ENCODE measurements at places on chromosomes 4 and X.

DNA sequence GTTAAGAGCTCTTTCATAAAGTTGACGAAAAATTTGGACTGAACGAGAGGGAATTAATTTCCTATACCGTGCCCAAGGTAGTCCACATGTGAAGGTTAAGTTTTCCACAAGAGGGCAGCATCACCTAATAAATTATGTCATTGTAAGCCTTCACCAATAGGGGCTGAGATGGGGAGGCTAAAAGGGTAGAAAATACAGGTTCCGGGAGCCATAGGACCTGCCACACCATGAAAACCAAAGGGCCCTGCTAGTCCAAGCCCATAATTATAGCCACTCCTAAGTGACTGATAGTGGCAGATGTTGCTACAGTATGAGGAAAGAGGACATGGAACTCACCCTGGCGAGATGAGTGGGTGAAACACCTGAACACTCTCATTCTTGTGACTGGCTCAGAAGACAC, 122.2 kb downstream of the SHROOM4 start:
- DNase-seq: peak; percentile 22

DNA sequence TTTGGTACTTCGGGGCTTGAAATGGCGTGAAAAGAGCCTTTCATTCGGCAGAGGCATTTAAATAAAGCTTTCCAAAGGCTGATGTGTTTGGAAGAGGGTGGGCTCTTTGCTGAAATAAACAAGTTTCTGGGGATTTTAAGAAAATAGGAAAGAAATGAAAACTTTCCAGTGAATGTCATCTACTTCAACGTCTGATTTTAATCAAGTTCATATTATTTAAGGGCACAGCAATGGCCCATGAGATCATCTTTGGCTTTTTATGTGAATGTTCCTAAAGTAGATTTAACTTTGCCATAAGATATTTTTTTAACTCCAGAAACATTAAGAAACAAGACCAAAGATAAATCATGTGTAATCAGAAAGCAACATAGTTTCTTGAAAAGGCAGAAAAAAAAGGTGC, 69.8 kb upstream of the TTC29 start:
- DNase-seq: no peak

DNA sequence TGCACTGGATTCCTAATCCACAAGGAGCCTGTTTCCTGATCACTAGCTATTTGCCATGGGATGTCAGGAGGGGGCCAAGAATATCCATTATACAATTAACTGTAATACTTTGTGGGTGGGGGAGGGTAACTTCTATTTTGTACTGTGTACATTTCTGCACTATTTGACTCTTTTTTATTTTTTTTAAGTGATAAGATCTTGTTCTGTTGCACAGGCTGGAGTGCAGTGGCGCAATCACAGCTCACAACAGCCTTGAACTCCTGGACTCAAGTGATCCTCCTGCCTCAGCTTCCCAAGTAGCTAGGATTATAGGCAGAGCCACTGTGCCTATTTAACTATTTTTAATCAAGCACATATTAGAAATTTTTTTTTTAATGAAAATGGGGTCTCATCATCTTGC, 134.1 kb downstream of the ELOVL6 start:
- DNase-seq: no peak

GRCh38 chrX:40883021-40883619, 147.8 kb upstream of the MED14 start:
- DNase-seq: no peak

- no peak for DNase-seq
Observed at GRCh38 chr4:54517781-54518444, 139.8 kb upstream of the KIT start.

DNA sequence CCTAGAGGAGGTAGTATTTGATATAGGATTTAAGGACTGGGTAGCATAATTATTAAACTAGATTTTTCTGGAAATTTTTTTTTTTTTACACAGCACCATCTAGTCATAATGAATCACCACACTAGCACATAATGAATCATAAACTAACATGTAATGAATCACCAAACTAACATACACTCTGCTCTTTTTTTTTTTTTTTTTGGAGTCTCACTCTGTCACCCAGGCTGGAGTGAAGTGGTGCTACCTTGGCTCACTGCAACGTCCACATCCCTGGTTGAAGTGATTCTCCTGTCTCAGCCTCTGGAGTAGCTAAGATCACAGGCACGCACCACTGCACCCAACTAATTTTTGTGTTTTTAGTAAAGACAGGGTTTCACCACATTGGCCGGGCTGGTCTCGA, 92.5 kb downstream of the FAM13A start:
- DNase-seq: no peak

GRCh38 chrX:102985192-102985591, 48.1 kb downstream of the RAB40AL start:
- no peak for DNase-seq

GRCh38 chr4:156388826-156389225, 435.2 kb upstream of the CTSO start:
- DNase-seq: no peak

- no peak for DNase-seq
Observed at GRCh38 chr4:16292585-16292984, 66.3 kb upstream of the TAPT1 start.

- DNase-seq: no peak
Observed at GRCh38 chr4:6565691-6566390, 9.1 kb upstream of the MAN2B2 start.

DNA sequence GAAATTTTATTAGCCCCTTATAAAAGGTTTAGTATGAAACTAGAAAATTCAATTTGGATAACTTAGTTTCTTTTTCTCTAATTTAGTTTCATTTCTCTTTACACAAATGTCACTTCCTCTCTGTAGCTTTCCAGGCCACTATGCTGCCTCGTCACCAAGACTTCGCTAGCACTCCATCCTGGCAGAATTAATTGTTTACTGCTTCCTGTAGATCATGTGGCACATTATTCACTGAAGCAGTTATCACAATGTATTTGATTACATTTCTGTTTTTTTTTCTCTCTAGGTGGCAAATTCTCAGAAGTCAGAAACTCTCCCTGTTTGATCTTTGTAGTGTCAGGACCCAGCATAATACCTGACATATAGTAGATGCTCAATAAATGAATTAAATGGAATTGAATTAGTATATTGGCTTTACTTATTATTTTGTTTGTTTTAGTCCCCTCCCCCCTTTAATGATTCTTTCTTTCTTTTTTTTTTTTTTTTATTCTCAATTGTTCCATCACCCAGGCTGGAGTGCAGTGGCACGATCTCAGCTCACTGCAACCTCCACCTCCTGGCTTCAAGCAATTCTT, 9.3 kb upstream of the SAT1 start:
- peak; percentile 76 for DNase-seq

GRCh38 chrX:72621625-72622485, 49.2 kb upstream of the HDAC8 start:
- DNase-seq: no peak

DNA sequence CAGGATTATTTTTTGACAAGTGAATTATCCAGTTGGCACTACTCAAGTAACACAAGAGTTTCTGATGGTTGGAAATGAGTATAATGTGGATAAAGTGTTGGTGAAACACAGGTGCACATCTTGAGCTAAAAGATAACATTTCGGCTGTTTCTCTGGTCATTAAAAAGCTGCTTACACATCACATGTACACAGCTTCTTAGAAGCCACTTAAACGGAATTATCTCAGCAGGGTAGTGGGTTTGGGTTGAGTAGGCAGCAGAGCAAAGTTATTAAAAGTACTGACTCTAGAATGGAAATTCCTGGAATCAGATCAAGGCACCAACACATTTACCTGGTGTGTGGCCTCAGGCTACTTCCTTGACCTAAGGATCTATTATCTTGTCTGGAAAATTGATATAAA, 55.4 kb upstream of the RASSF6 start:
- DNase-seq: no peak

DNA sequence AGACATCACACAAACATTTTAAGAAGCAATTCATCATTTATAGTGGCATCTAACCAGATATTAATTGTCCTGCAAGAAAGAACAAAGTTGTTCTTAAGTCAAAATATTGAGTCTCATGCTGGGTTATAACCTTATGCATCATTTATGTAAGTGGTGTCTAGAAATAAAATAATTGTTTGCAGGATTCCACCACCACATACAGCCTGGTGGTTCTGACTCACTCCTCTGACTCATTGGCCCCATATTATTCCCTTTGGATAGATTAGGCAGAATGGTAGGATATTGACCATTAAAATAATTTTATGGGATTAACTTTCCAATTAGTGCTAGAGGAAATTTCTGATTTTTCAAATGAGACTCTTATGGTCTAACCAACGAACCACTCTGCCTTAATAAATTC, 384.5 kb downstream of the GRXCR1 start:
- DNase-seq: no peak

DNA sequence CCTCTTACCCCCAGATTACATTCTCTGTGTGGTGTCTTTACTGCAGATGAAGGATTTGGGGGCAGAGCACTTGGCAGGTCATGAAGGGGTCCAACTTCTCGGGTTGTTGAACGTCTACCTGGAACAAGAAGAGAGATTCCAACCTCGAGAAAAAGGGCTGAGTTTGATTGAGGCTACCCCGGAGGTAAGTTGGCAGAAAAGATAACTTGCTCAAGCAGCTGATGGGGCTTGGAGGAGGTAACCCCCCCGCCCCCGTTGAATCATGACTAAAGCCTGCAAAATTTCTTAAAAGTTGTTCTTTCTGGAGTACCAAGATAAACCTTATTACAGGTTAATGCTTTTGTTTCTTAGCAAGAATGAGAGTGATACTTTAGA, 1.5 kb downstream of the CCNG2 start:
- DNase-seq: peak; percentile 31

DNA sequence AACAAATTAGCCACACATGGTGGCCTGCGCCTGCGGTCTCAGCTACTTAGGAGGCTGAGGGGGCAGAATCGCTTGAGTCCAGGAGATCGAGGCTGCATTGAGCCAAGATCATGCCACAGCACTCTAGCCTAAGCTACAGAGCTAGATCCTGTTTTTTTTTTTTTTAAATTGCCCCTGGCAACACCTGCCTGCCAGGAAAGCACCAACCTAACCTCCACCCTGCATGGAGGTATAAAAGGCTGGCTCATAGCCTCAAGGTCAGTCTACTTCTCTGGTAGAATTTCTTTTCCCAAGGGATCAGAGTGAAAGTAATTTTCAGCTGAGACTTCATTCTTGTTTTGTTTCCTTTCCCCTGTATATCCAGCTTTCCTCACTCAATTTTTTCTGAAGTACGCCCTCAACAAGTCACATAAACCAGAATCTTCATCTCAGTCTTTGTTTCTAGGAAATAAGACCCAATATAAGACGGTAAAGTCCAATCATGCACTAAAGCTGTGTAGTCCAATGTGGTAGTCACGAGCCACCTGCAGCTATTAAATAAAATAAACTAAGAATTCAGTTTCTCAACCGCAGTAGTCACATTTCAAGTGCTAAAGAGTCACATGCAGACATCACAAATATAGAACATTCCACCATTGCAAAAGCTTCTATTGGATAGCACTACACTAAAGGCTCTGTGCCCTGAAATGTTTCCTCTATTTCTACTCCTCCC, 113.3 kb downstream of the HPGD start:
- DNase-seq: no peak

GRCh38 chr4:573122-573892, 2.8 kb downstream of the TMEM271 start:
- DNase-seq: no peak

GRCh38 chr4:149794352-149794751, 21.3 kb downstream of the IQCM start:
- DNase-seq: no peak

GRCh38 chr4:115334736-115335411, 221.5 kb upstream of the NDST4 start:
- DNase-seq: no peak

DNA sequence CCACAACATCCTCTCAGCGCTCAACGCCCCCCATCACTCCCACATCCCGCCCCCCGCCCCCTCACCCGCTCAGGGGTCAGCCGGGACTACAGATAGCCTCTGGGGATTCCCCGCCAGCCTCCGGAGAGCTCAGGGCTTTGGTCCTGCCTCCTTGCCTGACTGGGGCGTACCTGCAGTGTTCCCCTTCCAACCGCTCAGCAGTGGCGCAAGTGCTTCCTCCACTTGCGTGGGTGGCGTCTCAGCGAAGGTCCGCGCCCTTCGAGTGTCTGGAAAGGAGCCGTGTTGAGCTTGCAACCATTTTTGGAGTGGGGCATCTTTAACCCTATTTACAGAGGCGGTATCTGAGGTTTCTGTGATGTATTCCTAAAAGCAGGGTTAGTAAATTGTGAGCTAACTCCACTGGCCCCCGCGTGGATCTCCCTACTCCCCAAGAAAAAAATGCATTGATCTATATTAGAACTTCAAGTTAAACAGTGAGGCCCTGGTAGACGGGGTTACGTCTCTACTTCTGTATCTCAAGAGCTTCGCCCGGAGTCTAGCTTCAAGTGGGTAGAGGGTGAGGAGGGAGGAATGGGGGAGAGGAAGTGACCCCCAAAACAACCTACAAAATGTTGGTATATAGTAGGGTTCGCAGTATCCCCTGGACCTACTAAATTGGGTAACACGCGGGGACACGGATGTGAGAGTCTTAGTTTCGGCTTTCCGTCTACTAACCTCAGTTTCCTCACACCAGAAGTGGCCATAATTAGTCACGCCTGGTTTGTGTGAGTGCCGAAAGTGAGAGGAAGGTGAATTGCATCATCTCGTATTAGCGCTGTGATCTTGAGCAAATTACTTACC, 16.1 kb downstream of the NKX3-2 start:
- no peak for DNase-seq

DNA sequence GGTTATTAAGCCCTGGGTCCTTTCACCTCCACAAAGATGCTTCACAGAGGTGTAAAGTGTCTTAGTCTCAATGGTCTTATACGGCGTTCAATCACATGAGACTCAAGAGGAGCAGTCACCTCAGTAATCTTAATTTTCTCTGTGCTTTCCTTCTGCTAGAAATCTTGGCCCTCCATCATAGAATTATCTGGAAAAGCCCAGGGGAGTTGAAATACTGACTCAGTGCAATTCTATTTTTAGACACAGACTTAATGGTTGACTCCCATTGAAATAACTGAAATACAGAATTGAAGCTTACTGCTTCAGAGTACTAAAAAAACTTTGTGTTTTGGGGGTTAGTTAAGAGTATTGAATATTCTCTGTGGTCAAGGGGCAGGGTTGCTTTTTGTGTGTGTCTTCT, 94.5 kb upstream of the IL15 start:
- no peak for DNase-seq

DNA sequence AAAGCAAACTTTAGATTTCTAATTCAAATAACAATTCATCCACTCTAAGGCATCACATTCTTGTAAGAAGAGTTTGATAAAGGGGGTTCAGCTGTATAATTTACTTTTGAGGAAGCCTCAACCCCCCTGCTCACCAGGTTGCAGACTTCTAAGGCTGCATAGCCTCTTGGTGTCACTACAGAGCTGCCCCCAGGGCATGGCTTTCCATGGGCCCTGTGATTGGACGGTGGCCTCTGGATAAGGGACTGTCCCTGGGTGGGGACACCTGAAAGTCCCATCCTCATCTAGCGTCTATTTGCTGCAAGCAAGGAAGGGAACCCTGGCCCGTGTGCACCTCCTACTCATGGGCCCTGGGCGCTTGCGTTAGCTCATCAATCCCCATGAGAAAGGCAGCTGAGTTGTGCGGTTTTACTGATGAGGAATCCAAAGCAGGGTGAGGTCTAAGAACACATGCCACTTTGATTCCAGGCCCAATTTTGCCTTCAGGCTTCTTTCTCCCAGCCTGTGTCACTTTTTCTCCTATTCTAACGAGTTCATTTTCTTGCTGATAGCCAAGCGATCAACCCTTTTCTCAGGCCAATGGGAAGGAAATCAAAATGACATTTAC, 51.8 kb downstream of the SCML1 start:
- DNase-seq: no peak

- DNase-seq: no peak
Observed at GRCh38 chr4:181820553-181820952, 422.6 kb upstream of the TENM3 start.

GRCh38 chr4:126627255-126627654, 1005.5 kb upstream of the INTU start:
- DNase-seq: no peak
